Activated B cell treated with CpG ODN at 0.5 μM for 24 hours (primary cell): ENCODE measurements at places on chromosomes 1 and 21.

DNA sequence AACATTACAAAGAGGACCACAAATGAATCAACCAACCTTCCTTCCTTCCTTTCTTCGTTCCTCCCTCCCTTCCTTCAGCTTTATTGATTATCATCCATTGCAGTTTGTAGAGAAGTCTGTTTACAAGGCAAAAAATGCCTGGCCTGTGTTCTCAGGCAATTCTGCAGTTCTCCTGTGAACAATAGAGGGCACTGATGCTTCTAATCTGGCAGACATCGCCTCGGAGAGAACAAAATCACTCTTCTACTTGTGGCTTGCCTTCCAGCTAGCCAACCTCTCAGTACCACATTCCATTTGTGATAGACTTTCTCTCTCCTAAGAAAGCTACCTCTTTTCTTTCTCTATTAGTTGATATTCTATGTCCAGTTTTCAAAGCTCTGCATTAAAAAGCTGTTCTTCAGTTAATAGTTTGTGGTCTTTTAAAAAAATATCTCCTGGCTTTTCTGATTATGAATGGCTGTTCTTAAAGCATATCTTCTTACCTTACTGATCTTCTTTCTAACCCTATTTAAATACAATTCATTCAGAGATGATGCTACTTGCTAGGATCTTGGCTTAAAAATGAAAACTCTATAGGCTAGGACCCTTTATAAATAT, 26.9 kb upstream of the ESRRG start:
- DNase-seq: no peak

- DNase-seq: no peak
These were observed 10.1 kb downstream of the EXTL1 start for GRCh38 chr1:26031611-26032220.

GRCh38 chr1:214003233-214003632, 15.5 kb downstream of the PROX1 start:
- DNase-seq: no peak

GRCh38 chr21:23664193-23664694, 1943.0 kb downstream of the MRPL39 start:
- DNase-seq: no peak

DNA sequence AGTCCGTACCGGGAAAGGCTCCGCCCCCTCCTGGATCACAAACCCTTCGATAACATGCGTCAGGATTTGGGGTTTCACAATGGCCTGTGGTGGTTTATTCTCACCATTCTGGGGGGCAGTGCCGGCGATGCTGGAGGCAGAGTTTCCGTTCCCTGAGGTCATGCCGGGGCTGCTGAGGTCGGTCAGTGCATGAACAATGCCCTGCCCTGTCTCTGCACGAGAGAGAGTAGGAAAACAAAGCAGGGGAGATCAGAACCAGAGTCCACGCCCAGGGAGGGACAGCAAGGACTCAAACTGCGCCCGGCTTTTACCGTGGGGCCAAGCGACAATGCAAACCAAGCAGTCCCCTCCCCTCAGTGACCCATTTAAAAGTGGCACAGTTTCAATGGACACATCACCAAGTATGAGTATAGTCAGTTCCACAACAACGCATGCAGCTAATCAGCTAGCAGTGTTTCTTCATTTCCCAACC, 13.2 kb upstream of the A3GALT2 start:
- DNase-seq: no peak
